Uterine smooth muscle cell (primary cell): ENCODE measurements at places on chromosomes 6 and 20. TPM values are rescaled to one million over a fixed set of nuclear protein-coding genes. Genes with fewer than 3 reads are reported as not detected.

Gene GNRH2
- total RNA-seq, result 0.11 TPM in 1 of 2 replicates, not detected in the other

Gene TSBP1
- under 0.01 TPM in 1 of 2 replicates, not detected in the other for total RNA-seq

Gene MCHR2
- total RNA-seq, result not detected in 2 replicates

Gene TMEM244
- total RNA-seq, result 0.66 TPM in 1 of 2 replicates, not detected in the other

Gene GPR6
- total RNA-seq, result not detected in 2 replicates

Gene YTHDF1
- total RNA-seq, result 16.5 and 19.3 TPM in 2 replicates

Gene SMLR1
- total RNA-seq, result not detected in 2 replicates

Gene BPIFB1
- not detected in 2 replicates for total RNA-seq

Gene KCNQ5
- total RNA-seq, result 1.00 and 2.9 TPM in 2 replicates
